NCI-H2029 (cell line): ENCODE measurements at places on chromosomes 12 and 14.

- no peak for DNase-seq
These were observed 6.2 kb downstream of the CRACR2A start for GRCh38 chr12:3746758-3747157.

DNA sequence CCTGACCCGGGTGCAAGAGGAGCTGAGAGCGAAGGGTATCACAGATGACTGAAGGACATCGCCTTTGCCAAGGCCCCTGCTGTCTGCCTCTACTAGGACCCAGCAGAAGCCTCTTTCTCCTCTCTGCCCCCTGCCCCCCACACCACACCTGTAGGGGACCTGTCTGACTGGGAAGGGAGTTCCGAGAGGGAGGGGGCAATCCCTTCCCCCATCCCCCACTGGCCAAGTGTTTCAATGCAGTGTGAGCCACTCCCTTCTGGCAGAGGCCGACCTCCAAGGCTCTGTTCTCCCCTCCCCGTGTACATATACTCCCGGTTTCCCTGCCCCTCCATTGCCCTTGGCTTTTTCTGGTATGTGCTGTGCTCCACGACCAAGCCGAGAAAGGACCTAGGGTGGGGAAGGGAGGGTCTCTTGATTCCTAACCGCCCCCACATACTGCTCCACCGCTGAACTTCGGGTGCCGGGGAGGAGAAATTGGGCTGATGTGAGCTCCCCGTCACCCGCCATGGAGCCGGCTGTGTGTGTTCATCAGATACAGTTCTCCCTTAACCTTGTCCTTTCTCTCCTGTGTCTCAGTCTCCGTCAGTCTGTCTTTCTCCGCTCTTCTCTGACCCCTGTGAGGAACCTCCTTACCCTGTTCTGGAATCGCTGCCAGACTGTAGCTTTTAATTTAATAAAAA lies 2.0 kb upstream of the ARHGEF25 start:
- no peak for DNase-seq

- DNase-seq: no peak
These were observed 3.0 kb downstream of the HOXC9 start for GRCh38 chr12:54002915-54003389.

DNA sequence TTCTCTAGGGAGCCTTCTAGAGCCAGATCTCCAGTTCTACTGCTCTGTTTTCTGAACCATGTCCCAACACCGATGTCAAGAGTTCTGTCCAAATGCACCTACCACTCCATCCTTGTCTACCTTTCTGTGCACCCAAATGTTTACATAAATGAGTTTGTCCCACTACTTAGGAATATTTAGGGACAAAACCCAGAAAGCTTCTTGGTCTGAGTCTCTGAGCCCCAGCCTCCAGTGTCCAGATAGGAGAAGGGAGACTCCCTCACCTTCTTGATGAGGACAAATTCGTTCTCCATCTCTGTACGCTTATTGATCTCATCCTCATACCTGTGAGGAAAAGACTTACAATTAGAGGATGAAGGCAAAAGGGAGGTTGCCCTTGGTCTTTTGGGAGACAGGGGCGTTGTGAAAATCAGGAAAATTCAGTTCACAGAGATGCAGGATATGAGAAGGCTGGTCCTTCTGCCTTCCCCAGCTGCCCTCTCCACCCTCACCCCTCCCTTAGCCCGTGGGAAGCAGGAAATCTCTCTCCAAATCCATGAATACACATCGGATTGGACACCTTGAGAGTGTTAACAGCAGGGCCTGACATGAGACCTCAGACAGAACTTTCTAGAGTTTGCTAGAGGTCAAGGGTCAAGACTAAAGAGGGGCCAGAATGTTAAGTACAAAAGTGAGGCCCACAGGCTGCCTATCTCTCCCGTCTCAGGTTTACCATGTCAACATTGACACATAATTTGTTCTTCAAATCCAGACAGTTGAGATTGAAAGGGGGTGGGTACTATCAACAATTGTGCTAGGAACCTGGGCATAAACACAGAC lies 3.8 kb downstream of the KRT8 start:
- no peak for DNase-seq

DNA sequence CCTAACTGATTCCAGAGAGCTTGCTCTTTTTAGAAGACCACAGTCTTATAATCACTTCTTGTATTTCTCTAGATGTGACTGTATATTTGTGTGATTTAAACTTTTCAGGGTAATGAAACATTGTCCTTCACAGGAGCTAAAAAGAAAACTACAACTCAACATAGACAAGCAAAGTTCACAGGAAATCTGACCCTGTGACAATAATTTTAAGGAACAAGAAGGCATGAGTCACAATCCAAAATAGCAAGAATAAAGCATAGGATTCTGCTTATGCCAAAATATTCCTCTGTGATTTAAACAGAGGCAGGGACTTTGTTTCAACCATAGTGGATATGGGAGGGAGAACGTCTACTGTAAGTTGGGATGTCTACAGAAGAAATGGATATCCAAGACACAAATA lies 44.3 kb downstream of the GPR65 start:
- DNase-seq: no peak

- DNase-seq: no peak
These were observed 51.9 kb downstream of the DAAM1 start for GRCh38 chr14:59240356-59240755.

GRCh38 chr14:50677527-50678063 lies 9.5 kb upstream of the SAV1 start:
- DNase-seq: no peak

- no peak for DNase-seq
These were observed 46.0 kb upstream of the TRAF3 start for GRCh38 chr14:102731101-102731870.

DNA sequence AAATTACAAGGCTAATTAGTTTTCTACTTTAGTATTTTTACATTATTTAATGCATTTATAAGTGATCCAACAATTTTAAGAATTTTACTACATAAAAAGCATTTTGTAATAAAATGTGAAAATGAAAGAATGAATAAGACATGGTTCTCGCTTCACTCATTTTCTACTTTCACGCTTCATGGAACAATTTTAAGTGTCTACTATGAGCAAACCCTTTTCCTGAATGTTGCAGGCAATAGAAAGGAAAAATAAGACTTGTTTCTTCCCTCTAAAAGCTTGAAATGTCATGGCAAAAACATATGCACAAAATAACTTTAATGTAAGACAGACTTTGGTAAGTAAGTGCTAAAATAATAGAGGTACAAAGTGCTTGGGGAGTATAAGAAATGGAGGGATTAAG lies 205.7 kb upstream of the HMGA2 start:
- DNase-seq: no peak

- no peak for DNase-seq
These were observed 85.4 kb downstream of the PRKD1 start for GRCh38 chr14:29842228-29842627.

DNA sequence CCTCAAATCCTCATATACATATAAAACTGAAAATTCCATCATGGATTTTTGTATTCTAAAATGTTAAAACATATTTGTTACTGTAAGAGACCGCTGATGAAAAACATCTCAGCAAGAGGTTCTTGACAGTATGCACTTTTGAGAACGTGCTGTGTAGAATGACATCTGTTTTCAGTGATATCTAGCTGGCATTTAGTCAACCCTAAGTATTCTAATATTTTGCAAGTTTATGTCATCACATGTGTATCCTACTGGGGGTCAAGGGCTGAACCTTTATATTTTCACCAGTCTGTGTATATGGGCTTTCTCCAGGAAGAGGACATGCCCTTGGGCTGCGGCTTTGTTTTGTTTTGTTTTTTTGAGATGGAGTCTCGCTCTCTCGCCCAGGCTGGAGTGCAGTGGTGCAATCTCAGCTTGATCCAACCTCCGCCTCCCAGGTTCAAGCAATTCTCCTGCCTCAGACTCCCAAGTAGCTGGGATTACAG lies 22.0 kb upstream of the YARS2 start:
- no peak for DNase-seq

GRCh38 chr14:39291701-39292100 lies 58.0 kb downstream of the MIA2 start:
- no peak for DNase-seq

GRCh38 chr14:105294142-105294597 lies 6.6 kb downstream of the BRF1 start:
- DNase-seq: no peak

GRCh38 chr12:67357376-67358125 lies 88.4 kb downstream of the CAND1 start:
- DNase-seq: no peak

DNA sequence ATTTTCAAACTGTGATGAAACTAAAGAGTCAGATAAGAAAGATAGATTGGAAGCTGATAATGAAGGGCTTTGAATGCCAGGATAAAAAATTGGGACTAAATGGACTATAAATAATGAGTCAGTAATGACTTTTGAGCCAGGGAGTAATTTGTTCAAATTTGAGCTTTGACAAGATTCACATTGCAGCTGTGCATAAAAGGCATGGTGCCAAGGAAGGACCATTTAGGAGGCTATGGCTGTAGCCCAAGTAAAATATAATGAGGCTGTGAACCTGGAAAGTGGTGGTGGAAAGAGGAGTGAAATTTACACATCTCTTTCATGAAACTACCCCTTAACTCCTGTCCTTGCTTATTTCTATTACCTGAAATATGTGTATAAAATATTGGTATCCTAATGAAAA lies 218.5 kb downstream of the SLC6A15 start:
- no peak for DNase-seq

GRCh38 chr12:77617818-77618217 lies 212.9 kb upstream of the NAV3 start:
- no peak for DNase-seq

- DNase-seq: no peak
These were observed 1264.6 kb upstream of the SEL1L start for GRCh38 chr14:82798276-82798675.

DNA sequence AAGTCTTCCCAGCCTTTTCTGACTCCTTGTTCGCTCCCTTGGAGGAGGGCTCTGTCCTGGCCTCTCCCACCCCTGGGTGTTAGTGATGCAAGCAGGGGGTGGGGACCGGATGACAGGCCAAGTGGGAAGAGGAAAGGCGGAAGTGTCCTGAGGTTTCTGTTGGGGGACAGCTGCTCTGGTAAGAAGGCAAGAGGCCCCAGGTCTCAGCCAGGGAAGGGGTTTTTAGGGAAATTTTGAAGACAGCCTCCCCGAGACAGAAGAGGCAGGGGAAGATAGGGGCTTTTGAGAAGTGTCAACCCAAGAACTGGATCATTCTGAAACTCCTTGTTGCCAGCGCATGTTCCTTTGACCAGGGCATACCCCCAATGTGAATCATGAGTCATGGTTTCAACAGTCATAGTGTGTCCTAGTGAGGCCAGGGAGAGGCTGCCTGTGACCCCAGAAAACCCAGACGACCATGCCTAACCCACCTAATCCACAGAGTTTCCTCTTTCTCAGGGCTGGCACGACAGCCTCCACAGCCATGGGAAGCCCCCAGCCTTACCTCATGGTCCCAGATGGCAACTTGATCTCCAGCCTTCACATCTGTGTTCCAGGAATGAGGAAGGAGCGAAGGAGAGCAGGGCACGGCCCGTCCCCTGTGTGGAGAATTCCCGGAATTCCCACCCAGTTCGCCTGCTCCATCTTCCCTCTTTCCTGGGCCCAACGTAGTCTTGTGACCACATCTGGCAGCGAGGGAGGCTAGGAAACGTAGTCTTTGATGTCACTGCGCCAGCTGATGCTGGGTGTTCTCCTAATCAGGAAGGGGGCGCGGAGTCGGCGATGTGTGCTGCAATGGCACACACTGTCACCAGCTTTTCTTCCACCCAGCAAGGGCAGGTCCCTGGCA lies 4.9 kb upstream of the GPR132 start:
- no peak for DNase-seq

DNA sequence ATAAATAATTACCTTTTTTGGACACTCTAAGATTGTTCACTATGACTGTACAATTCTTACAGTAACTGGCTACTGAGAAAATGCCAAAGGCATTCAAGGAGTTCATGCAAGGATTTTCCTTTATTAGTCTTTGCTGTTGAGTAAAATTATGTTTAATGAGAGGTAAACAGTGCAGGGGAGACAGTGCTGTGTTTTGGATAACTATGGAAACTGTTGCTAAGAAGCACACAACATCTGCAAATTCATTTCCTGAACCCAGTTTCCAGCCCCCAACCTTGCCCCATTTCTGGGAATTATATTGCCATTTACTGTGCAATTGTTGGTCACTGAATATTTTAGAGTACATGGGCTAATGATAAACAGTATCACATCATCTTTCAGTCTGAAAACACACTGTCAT lies 1005.8 kb downstream of the TRHDE start:
- DNase-seq: no peak

- no peak for DNase-seq
These were observed 146.4 kb downstream of the PHETA1 start for GRCh38 chr12:111222523-111222922.

- DNase-seq: no peak
These were observed 348.3 kb downstream of the GALC start for GRCh38 chr14:87644689-87645088.

DNA sequence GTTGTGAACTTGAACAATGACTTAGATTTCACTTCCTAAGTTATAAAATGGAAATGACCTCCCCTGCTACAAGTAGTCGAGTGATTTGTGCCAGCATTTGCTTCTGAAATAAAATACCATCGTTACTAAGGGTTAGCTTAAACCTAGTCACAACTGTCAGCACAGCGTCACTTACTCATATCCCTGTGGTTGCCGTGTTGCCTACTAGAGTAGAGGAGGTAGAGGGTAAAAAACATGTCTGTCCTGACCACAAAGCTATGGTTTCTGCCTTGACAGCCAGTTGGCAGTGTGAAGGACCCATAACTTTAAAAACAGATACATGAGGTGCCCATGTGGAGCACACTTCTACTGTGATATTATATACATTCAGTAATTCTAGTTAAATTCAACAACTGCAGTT lies 234.2 kb upstream of the RGS6 start:
- DNase-seq: no peak

- no peak for DNase-seq
These were observed 82.8 kb downstream of the TNFAIP2 start for GRCh38 chr14:103206023-103206481.

- no peak for DNase-seq
These were observed 13.6 kb upstream of the TMED10 start for GRCh38 chr14:75190023-75190422.

DNA sequence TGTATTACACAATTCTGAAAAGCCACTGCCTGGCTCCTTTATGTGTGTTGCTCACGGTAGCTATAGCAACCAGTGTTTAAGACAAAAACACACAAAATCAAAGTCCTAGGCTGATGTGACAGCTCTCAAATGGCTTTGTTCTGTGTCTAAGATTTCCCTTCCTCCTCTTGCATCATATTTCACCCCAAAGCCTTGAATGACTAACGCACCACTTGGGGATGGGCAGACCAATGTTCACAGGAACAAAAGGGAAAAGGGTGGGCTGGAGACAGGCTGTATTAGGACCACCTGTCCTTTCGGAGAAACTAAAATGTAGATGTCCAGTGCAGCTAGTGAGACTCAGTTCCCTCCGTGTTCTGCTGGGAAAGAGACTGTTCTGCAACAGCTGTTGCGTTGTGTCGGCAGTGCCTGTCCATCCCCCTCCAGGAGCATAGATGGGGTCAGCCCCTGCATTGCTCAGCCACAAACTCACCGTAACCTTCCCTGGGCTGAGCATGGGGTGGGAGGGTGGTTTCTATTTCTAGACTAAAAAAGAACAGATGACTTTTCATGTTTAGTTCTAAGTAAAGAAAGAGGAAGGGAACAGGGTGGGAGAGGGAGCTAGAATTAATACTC lies 26.8 kb upstream of the DAAM1 start:
- DNase-seq: no peak

GRCh38 chr14:101124815-101125214 lies 221.3 kb upstream of the RTL1 start:
- no peak for DNase-seq
